COR-L47 (cell line): ENCODE measurements at places on chromosomes 7 and 10.

DNA sequence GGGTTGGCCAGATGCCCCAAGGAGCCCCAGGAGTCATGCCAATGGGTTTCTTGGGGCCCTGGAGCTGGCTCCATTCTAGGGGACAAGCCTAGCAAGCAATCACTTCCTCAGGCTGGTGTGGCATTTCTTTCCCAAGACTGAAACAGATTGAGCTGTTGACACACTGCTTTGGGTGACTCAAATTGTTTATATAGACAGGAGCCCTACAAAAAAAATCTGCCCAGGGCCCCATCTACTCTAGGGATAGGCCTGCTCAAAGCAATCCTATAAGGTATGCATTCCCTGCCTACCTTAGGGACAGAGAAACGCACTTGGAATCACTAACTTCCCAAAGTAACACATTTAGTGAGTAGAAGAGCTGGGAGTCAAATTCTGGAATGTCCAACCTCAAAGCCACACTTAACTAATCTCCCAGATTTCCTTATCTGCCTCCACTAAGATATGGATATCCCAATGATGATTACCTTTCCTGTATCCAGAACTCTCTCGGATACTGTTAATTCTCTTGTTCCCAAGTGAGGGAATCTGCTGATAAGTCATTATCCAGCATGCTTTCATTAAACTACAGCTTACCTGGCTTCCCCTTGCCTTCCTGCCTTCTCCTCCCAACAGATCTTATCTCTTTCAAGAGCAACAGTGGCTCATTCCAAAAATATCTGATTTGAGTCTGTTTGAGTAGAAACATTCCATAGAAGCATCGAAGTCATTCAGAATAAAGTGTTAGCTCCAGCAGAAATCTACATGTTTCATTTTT, 3.1 kb downstream of the ABLIM1 start:
- no peak for DNase-seq

GRCh38 chr10:29479081-29479925, 155.5 kb downstream of the SVIL start:
- peak; percentile 28 for DNase-seq

GRCh38 chr10:122541541-122542002, 19.0 kb upstream of the DMBT1 start:
- DNase-seq, result no peak

DNA sequence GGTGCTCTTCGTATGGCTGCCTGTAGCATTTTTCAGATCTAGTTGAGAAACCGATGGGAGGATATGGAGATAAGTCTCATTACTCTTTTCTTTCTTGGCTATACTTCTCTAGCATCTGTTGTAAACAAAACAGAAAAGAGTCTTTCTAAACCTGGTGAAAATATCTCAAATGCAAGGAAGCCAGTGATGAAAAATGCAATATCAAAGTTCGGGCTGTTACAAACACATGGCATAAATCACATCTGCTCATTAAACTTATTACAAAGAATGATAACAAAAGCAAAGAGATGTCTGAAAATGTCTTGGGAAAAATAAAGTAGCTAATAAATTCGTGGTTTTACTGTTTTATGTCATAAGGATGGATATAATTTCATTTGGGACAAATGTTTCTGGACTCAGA, 71.8 kb upstream of the IGFBP3 start:
- DNase-seq, result no peak

DNA sequence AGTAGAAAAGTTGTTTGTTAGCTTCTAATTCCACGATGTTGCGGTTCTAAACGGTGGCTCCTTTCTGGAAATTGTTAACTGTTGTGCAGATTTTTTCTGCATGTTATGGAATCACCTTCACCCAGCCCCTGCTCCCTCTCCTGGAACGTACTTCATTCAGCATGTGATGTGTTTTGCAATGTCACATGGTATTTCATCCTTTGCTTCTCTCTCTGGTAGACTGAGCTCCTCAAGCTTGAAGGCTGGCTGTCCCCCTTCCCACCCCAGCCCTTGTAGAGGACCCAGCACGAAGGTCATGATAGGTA, 4.4 kb downstream of the PPP2R2D start:
- no peak for DNase-seq
